ENCODE measurements at places on chromosomes 1 and 21.

GRCh38 chr1:94622757-94623156, 81.2 kb upstream of the F3 start:
- DNase-seq, result no peak

DNA sequence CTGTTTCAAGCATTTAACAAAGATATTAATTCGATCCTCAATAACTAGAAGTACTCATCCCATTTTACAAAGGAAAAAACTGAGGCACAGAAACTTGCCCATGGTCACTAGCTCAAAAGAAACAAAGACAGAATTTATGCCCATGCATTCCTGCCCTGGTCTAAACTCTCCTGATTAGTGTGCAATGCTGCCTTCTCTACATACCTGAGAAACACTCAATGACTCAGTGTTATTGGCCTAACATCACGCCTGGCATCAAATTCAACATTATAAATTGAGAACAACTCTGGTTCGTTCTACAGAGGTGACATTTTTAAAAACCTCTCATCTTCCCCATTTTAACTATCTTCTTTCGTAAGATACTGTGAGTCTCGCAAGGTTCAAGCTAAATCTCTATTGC, 5.2 kb downstream of the APP start:
- DNase-seq, result no peak

- DNase-seq, result no peak
Observed at GRCh38 chr1:225940385-225941151, 452 bp downstream of the LEFTY2 start.

- no peak for DNase-seq
Observed at GRCh38 chr1:180997843-180998504, 24.7 kb downstream of the STX6 start.

- DNase-seq, result no peak
Observed at GRCh38 chr1:203860396-203861025, 888 bp upstream of the SNRPE start.

DNA sequence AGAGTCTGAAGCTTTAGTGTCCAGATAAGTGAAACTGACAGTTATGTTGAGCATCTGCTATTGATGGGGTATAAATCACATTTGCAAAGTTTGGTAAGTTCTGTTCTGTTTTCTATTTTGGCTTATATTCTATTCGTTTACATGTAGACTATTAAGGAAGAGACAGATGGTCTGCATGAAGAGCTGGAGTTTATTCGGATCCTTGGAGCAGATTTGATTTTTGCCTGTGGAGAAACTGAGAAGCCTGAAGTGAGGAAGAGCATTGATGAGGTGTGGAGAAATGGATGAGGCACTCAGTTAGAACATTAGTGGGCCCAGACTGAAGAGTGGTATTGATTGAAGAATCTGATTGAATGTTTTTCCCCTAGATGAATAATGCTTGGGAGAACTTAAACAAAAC, 50.6 kb upstream of the BMP8A start:
- DNase-seq, result no peak

DNA sequence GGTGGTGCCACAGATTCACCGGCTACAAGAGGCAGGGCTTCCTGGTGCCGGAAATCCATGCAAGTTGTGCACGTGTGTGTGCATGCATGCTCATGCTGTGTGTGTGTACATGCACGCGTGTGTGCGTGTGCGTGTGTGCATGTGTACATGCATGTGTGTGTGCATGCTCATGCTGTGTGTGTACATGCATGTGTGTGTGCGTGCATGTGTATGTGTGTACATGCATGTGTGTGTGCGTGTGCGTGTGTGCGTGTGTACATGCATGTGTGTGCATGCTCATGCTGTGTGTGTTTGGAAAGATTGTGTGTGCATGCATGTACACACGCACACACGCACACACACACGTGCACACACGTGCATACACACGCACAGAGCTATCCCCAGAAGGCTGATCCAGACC, 48.9 kb downstream of the PRDM16 start:
- DNase-seq, result no peak

- no peak for DNase-seq
Observed at GRCh38 chr1:22806584-22806983, 95.9 kb downstream of the EPHB2 start.

GRCh38 chr1:224632381-224632871, 16.3 kb downstream of the CNIH3 start:
- DNase-seq, result no peak

GRCh38 chr1:27960762-27961645, 1.2 kb downstream of the XKR8 start:
- DNase-seq, result no peak

DNA sequence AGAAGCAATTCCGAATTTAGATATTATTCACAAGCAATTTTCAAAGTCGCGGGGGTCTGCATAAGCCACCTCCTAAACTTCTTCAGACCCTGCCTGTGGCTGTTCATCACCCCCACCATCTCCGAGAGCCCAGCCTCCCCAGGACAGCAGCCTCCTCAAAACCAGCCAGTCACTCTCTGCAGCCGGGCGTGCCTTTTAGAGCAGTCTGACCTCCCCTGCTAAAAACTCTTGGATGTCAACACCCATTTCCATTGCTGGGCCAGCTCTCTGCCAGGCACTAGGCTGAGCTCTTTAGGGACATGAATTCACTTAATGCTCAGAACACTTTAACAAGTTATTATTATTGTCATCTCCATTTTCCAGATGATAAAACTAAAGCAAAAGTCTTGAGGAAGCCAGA, 11.7 kb downstream of the ADPRS start:
- no peak for DNase-seq

GRCh38 chr1:156894711-156895454, 1.4 kb downstream of the PEAR1 start:
- DNase-seq, result no peak

- DNase-seq, result peak; percentile 72
Observed at GRCh38 chr1:156160743-156161171, 7.4 kb downstream of the SEMA4A start.

- DNase-seq, result no peak
Observed at GRCh38 chr1:231558708-231559185, 30.3 kb downstream of the TSNAX start.

GRCh38 chr1:111219557-111220286, 7.8 kb upstream of the CHI3L2 start:
- DNase-seq, result no peak

- DNase-seq, result no peak
Observed at GRCh38 chr1:10610901-10611600, 136.3 kb downstream of the PEX14 start.

- DNase-seq, result no peak
Observed at GRCh38 chr1:18711536-18712251, 81.0 kb downstream of the PAX7 start.

DNA sequence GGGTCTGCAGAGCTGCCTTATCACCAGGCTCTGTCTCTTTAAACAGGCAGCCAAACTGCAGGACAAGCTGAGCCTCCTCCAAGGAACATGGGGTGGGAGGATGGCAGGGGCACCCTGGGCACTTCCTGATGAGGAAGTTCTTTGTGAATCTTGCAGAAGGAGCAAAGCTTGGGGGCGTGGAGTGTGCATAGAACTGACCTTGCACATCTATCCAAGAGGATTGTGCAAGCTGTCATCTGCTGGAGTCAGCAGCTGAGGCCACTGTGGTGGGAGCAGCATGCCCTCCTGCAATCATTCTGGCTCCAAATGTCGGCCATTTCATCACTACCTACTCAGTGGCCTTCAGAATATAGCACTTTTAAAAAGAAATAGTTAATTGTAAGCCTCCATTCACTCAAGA, 182.2 kb downstream of the AJAP1 start:
- DNase-seq, result no peak

GRCh38 chr1:54238353-54239034, 38.5 kb downstream of the MRPL37 start:
- DNase-seq, result no peak

- no peak for DNase-seq
Observed at GRCh38 chr1:176976771-176977170, 187.7 kb downstream of the ASTN1 start.

DNA sequence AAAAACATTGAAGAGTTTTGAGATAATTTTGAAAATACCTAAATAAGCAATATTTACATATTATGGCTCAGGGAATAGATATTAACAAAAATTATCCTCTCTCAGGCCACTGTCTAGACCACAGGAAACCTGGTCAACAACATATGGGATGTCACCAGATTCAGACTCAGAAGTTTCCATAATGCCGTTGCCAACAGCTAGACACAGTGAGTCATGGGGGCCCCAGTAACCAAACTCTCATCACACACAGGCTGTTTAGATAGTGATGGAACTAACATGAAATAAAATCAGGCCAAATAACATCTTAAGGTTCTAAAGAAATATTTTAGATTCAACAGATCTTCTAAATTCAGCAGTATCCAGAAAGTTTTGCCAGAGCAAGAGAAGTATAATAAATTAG, 681.7 kb upstream of the ADAMTS5 start:
- DNase-seq, result no peak

DNA sequence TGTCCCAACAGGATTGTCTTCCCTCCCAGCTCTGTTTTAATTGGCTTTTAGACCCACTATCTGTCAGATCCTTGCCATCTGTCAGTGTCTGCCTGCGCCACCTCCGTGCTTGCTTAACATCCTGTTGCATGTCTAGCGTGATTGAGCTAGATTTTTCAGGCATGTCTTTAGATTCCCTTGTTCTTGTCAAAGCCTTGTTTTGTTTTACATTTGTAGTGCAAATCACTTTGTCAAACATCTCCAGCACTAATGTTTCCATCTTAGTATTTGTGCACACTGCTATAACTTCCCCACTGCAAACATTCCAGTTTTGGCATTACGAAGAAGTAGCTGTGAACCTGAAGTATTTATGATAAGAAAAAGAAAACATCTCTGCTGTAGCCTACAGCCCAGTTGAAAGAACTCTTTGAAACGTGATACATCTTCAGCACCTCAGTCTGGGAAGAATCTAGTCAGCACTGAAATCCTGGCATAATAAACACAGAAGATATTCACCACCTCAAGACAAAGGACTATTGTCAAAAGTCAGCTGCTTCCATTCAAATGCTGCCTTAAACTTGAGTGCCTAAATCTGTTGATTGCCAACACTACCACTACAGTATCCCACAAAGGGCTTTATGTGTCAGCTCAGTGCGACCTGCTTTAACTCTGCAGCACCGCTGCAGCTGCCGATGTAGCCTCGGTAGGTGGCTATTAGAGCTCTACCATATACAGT, 105.0 kb downstream of the FNBP1L start:
- DNase-seq, result no peak

- no peak for DNase-seq
Observed at GRCh38 chr21:43956670-43957035, 55.5 kb upstream of the TRAPPC10 start.

- no peak for DNase-seq
Observed at GRCh38 chr1:162954824-162955223, 93.8 kb upstream of the CCDC190 start.

DNA sequence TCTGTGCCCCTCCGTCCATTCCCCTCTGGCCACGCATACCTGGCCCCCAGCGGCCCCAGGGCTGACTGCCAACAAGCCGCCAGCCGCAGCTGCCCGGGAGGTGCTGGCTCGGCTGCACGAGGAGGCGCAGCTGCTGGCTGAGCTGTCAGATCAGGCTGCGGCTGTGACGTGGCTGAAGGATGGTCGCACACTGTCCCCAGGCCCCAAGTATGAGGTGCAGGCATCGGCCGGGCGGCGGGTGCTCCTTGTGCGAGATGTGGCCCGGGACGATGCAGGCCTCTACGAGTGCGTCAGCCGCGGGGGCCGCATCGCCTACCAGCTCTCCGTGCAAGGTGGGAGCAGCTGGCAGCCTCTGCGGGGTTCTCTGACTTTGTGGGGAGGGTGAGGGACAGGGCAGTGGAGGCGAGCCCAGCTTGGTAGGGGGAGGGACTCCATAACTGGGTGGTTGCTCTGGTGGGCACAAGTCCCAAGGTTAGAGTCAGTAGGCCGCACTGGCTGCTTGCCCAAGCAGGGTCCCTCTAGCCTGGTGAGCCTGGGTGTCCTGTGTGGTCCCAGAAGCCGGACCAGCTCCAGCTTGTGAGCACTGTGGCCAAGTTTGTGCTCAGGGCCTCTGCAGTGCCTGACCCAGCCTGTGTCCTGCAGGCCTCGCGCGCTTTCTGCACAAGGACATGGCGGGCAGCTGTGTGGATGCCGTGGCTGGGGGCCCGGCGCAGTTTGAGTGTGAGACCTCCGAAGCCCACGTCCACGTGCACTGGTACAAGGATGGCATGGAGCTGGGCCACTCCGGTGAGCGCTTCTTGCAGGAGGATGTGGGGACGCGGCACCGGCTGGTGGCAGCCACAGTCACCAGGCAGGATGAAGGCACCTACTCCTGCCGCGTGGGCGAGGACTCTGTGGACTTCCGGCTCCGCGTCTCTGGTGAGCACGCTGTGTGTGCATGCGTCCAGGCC, 8.8 kb downstream of the OBSCN start:
- DNase-seq, result no peak

- DNase-seq, result no peak
Observed at GRCh38 chr1:247054992-247055415, 23.6 kb downstream of the ZNF670 start.

DNA sequence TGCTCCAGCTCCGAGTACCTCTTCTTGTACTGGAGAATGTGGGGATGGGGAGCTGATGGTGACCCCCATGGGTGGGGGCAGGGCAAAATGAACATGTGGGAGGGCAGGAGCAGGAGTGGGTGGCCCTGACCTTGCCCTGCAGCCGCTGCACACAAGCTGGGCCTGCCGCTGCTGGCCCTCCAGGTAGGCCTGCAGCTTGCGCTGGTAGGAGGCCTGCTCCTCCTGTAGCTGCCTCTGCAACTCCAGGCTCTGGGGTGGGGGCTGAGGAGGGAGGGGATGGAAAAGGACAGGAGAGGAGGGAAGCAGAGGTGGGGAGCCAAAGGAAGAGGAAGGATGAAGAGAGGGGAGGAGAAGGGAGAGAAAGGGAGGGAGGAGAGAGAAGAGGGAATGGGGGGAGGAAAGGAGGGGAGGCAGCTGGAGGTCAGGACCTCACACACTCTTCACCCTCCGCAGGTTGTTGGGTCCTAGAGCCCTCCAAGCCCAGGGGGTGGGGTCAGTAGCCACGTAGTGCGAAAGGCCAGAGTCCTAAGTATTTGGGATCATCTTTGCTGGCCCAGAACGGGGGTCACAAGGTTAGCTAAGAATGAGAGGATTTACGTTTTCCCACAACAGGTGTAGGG, 22.9 kb downstream of the RNU1-1 start:
- no peak for DNase-seq

DNA sequence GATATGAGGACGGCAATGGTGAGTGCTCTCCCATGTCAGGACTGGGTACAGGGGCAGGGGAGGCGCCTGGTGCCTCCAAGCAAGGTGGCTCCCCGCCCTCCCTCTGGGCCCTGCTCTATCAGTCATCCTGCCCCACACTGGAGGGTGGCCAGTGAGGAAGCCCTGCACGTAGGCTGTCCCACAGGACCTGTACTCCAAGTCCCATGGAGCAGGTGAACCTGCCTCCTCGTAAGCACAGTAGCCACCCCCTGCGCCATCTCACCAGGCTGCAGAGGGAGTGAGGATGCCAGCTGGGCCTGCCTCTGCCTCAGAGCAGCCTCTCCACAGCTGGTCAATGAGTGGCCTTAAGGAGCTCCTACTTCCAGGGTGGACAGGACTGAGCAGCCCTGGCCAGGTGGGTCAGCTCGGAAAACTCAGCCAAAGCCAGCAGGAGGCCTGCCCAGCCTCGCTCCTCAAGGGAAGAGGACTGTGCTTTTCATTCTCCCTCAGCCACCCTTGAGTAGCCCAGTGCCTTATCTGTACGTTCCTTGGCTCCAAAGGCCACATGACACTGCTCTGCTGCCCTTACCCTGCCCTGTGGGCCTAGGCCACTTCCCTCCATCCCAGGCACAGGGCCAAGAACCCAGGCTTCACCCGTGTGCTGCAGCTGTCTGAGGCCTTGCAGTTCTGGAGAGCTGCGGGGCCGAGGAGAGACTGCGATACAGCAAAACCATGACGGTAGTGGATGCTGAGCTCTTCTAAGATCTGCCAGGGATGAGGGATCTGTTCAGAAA, 39.6 kb downstream of the SLC45A1 start:
- no peak for DNase-seq

All from NCI-H187 treated with DMSO at 0.1 percent for 48 hours (cell line).